Effector memory CD8-positive, alpha-beta T cell (primary cell): ENCODE measurements at places on chromosomes 5 and 9.
A peak's percentile ranks its signal among the peaks of the same experiment; 100 is the strongest.

- H3K4me3 ChIP-seq, result no peak overlapping the region
- H3K27me3 ChIP-seq, result no peaks in the 10 kb centered on the region
- H3K36me3 ChIP-seq, result peaks cover 38% of the 10 kb centered on the region
- H3K4me1 ChIP-seq, result peaks cover 15% of the 10 kb centered on the region
- DNase-seq, result no peak
These were observed 39.1 kb downstream of the ERMP1 start for GRCh38 chr9:5793812-5794211.

- no peaks in the 10 kb centered on the region for H3K4me1 ChIP-seq
- no peaks in the 10 kb centered on the region for H3K36me3 ChIP-seq
- no peak for DNase-seq
These were observed 485.9 kb downstream of the PSAT1 start for GRCh38 chr9:78782858-78783257.

- no peaks in the 10 kb centered on the region for H3K27me3 ChIP-seq
- peak overlapping the region; percentile 79 for H3K27ac ChIP-seq
- no peak for DNase-seq
- H3K4me1 ChIP-seq, result peaks cover 40% of the 10 kb centered on the region
- H3K4me3 ChIP-seq, result no peak overlapping the region
These were observed 12.8 kb downstream of the EHMT1 start for GRCh38 chr9:137631345-137632229.

GRCh38 chr5:180112181-180112861 lies 40.8 kb upstream of the RNF130 start:
- H3K4me1 ChIP-seq, result no peaks in the 10 kb centered on the region
- H3K27ac ChIP-seq, result no peak overlapping the region
- H3K36me3 ChIP-seq, result peaks cover 5% of the 10 kb centered on the region
- DNase-seq, result no peak

GRCh38 chr9:79663878-79664277 lies 92.1 kb downstream of the TLE4 start:
- H3K4me3 ChIP-seq, result no peak overlapping the region
- peak overlapping the region; percentile 76 for H3K27ac ChIP-seq
- DNase-seq, result no peak

GRCh38 chr5:170368586-170368985 lies 20.6 kb downstream of the KCNMB1 start:
- H3K4me1 ChIP-seq, result no peaks in the 10 kb centered on the region
- peaks cover 9% of the 10 kb centered on the region for H3K27me3 ChIP-seq
- DNase-seq, result no peak
- H3K27ac ChIP-seq, result no peak overlapping the region
- H3K4me3 ChIP-seq, result no peak overlapping the region

DNA sequence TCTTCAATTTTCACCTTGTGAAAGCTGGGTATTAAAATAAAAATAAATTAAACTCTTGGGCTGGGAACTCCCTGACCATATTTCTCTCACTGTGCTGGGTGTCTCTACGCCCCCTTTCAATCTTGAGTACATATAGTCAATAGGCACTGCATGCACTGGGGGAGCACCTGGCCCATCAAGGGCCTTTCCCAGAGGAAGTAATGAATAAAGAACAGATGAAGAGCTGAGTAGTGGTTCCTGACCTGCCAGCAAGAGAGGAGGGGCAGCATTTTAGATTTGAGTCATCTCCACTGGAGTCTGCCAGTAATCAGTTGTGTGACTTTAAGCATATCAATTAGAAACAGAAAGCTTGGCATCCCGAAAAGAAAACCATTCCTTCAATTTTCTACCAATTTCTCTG lies 6.2 kb downstream of the MAPKAP1 start:
- H3K27me3 ChIP-seq, result no peaks in the 10 kb centered on the region
- peaks cover 25% of the 10 kb centered on the region for H3K4me1 ChIP-seq
- H3K27ac ChIP-seq, result peak overlapping the region; percentile 74
- H3K36me3 ChIP-seq, result peaks cover 4% of the 10 kb centered on the region
- peak overlapping the region; percentile 18 for H3K4me3 ChIP-seq

GRCh38 chr5:71809446-71809845 lies 90.4 kb downstream of the CARTPT start:
- H3K4me1 ChIP-seq, result peaks cover 6% of the 10 kb centered on the region
- H3K27me3 ChIP-seq, result peaks cover 49% of the 10 kb centered on the region
- H3K27ac ChIP-seq, result no peak overlapping the region
- no peak for DNase-seq
- H3K4me3 ChIP-seq, result no peak overlapping the region

DNA sequence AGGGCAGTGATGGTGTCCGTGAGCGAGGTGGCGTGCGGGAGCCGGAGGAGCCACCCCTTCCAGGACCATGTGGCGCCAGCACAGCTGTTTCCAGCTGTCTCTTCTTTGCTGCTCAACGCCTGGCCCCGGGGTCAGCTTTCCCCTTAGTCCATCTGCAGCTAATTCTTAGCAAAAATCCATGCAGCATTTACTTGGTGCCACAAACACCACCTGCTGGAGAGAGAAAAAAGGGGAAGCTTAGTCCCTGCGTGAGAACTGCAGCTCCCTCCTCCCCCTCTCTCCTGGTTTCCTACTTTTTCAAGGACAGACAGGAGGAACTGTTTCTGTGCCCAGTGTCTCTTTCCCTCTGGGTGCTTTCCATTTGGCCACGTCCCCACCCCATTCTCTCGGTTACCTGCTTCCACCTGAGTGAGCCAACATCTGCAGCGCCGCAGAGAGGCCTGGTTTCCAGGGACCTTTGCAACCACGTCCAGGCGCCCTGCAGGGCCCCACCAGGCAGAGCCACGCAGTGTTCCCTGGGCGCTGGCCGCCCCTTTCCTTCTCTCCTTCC lies 3.4 kb downstream of the SLC6A19 start:
- DNase-seq, result no peak
- H3K4me3 ChIP-seq, result no peak overlapping the region
- H3K36me3 ChIP-seq, result no peaks in the 10 kb centered on the region
- no peak overlapping the region for H3K27ac ChIP-seq
- H3K27me3 ChIP-seq, result peaks cover 38% of the 10 kb centered on the region

GRCh38 chr9:23551311-23551721 lies 274.7 kb downstream of the ELAVL2 start:
- no peaks in the 10 kb centered on the region for H3K27me3 ChIP-seq
- no peak overlapping the region for H3K4me3 ChIP-seq
- H3K27ac ChIP-seq, result no peak overlapping the region
- H3K4me1 ChIP-seq, result no peaks in the 10 kb centered on the region

GRCh38 chr5:176614805-176615478 lies 5.0 kb upstream of the GPRIN1 start:
- peaks cover 6% of the 10 kb centered on the region for H3K36me3 ChIP-seq
- peaks cover 5% of the 10 kb centered on the region for H3K4me1 ChIP-seq
- no peak overlapping the region for H3K27ac ChIP-seq
- H3K27me3 ChIP-seq, result peaks cover 56% of the 10 kb centered on the region
- no peak for DNase-seq

DNA sequence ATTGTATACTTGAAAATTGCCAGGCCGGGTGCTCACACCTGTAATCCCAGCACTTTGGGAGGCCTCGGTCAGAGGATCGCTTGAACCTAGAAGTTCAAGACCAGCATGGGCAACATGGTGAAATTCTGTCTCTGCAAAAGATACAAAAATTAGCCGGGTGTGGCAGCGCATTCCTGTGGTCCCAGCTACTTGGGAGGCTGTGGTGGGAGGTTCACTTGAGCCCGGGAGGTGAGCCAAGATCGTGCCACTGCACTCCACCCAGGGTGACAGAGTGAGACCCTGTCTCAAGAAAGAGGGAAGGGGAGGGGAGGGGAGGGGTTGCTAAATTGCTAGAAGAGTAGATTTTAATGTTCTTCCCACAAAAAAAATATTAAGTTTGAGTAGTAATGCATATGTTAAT lies 53.2 kb downstream of the FNBP1 start:
- peak overlapping the region; percentile 17 for H3K4me3 ChIP-seq
- peak overlapping the region; percentile 75 for H3K27ac ChIP-seq
- H3K4me1 ChIP-seq, result peaks cover 44% of the 10 kb centered on the region
- no peak for DNase-seq
- no peaks in the 10 kb centered on the region for H3K27me3 ChIP-seq
- H3K36me3 ChIP-seq, result peaks cover 51% of the 10 kb centered on the region

DNA sequence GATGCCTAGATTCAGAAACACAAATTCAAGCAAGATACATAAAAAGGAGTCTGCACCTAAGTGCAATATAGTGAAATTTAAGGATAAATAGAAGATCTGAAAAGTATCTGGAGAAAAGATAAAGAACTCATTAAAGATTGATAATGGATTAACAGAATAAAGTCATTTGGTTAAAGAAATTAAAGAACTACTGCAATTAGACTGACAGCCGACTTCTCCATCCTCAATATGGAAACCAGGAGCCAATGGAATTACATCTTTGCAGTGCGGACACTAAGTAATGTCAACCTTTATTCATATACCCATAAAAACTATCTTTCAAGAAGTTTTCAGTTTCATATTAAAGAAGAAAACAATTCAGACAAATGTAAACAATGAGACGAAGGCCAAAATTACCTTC lies 81.0 kb downstream of the MRPL36 start:
- peaks cover 30% of the 10 kb centered on the region for H3K27me3 ChIP-seq
- DNase-seq, result no peak
- no peaks in the 10 kb centered on the region for H3K36me3 ChIP-seq
- H3K27ac ChIP-seq, result no peak overlapping the region
- H3K4me1 ChIP-seq, result no peaks in the 10 kb centered on the region
- H3K4me3 ChIP-seq, result no peak overlapping the region

- no peak overlapping the region for H3K4me3 ChIP-seq
- H3K27ac ChIP-seq, result no peak overlapping the region
- H3K4me1 ChIP-seq, result no peaks in the 10 kb centered on the region
- no peaks in the 10 kb centered on the region for H3K36me3 ChIP-seq
These were observed 236.8 kb downstream of the ACTL7B start for GRCh38 chr9:108618906-108619550.

DNA sequence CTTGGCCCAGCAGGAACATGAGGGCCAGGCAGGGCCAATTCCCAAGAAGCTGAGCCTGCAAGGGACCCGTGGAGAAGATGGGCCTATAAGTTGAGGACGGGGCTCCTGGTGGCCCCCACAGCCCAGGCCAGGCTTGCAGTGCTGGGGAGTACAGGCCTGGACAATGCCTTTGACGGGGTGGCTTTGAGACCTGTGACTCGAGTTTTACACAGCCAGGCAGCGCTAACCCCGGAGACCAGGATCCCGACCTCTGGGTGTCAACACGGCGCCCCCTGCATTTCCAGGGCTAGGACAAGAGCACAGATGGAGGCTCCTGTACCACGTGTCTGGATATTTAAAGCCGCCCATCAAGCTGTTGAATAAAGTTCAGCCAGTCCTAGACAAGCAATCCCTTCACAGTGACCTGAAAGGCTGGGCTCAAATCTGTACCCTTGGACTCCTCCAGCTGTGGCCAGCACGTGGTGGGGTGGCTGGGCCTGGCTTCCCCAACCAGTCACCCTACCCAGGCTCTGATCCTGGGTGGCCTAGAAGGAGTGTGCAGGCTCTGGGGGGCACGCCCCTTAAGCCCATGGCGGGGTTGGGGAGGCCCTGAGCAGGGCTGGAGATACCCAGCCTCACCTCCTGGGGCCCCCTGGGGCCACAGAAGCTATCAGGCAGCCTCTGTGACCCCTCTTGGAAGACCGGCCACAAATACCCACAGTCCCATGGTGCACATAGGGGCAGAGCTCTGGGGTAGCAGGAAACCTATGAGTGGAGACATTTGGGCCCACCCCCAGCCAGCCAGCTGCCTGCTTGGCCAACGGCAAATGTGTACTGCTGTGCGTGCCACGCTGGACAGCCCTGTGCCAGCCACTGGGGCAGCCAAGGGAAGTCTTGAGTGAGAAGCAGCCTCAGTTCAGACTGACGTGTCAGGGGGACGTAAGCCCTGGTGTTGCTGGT lies 88.7 kb downstream of the NTNG2 start:
- H3K27me3 ChIP-seq, result peaks cover 22% of the 10 kb centered on the region
- H3K4me3 ChIP-seq, result no peak overlapping the region

- H3K27ac ChIP-seq, result no peak overlapping the region
- DNase-seq, result no peak
- no peaks in the 10 kb centered on the region for H3K36me3 ChIP-seq
- H3K27me3 ChIP-seq, result no peaks in the 10 kb centered on the region
- H3K4me3 ChIP-seq, result no peak overlapping the region
These were observed 17.0 kb upstream of the MYO10 start for GRCh38 chr5:16952968-16953671.

DNA sequence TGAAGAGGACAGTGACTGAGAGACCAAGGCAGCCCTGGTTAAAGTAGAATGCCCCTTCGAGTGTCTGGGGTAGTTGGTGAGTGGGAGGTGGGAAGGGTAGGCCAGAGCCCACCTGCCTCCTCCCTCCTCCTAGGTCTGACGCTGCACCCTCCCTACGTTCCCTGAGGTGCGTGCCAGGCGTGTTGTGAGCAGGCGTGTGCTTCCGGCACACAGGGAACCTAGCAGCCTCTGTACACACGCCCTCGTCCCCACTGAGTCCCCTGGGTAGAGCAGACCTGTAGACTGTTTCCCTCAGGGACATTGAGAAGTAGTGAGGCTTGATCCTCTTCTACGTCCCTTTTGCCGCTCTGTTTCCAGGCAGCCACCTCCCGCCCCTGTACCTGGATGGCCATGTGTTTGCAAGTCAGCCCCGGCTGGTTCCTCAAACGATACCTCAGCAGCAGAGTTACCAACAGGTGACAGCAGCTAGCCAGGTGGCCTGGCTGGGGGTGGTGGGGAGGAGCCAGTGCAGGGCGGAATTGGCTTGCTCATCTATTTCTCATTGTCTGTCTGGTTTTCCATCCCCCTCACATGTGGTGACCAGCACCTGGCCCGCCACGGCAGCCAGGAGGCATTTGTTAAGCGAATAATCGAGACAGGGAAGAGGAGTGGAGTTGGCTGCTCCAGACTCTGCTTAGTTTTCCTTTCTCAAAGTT lies 16.8 kb upstream of the POMT1 start:
- DNase-seq, result no peak
- H3K27me3 ChIP-seq, result no peaks in the 10 kb centered on the region
- peaks cover 94% of the 10 kb centered on the region for H3K36me3 ChIP-seq
- H3K27ac ChIP-seq, result no peak overlapping the region
- H3K4me1 ChIP-seq, result peaks cover 6% of the 10 kb centered on the region

DNA sequence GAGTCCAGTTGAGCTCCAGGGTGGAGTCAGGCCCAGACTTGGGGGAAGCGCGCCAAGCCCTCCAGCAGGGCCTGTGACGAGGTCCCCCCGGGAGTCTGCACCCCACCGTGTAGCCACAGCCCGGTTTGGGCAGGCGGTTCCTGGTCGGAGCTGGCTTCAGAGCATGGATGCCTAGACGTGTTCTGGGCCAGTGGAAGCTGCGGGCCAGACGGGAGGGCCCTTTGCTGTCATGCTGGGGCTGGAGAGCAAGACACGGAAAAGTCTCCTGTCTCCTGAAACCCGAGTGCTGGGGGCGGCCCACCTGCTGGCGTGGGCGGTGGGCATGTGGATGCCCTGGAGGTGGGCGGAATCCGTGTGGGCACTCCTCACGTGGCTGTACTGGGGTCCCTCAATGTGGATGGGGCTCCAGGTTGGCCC lies 1.9 kb downstream of the GPSM1 start:
- peaks cover 3% of the 10 kb centered on the region for H3K36me3 ChIP-seq
- no peak overlapping the region for H3K27ac ChIP-seq
- H3K27me3 ChIP-seq, result no peaks in the 10 kb centered on the region
- H3K4me3 ChIP-seq, result peak overlapping the region; percentile 48
